B cell (primary cell): ENCODE measurements at places on chromosomes 3 and 15. TPM values are rescaled to one million over a fixed set of nuclear protein-coding genes. Genes with fewer than 3 reads are reported as not detected.
A peak's percentile ranks its signal among the peaks of the same experiment; 100 is the strongest.

- no peak overlapping the region for H3K27ac ChIP-seq
- DNase-seq, result peak; percentile 67
- no peaks in the 10 kb centered on the region for H3K36me3 ChIP-seq
- H3K4me1 ChIP-seq, result peaks cover 51% of the 10 kb centered on the region
- H3K27me3 ChIP-seq, result no peaks in the 10 kb centered on the region
These were observed 143.0 kb downstream of the LPP start for GRCh38 chr3:188296761-188297612.

- no peak overlapping the region for H3K27ac ChIP-seq
- H3K27me3 ChIP-seq, result no peaks in the 10 kb centered on the region
- no peaks in the 10 kb centered on the region for H3K36me3 ChIP-seq
These were observed 344.6 kb upstream of the DCBLD2 start for GRCh38 chr3:99246010-99246654.

Gene BTLA
- total RNA-seq, result 91.6 and 101 TPM in 2 replicates

Gene ITIH1
- total RNA-seq, result 0.53 TPM in 1 of 2 replicates, not detected in the other

DNA sequence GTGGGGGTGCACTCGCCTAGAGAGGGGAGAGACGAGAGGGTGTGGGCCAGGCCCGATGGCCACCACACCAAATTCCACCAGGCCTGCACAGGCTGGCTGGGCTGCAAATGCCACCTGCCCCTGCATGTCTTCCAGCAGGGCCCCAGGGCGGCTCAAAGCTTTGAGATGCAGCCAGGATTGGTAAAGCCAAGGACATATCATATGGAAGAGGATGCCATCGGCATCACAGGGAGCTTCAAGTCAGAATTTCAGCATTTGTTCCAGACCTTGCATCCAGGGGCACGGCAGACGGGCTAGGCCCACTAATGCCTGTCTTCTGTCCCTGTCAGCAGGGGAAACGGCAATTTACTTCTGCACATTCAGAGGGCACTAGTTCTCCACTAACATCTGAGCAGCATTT is 97.8 kb downstream of the NUP210 start:
- no peaks in the 10 kb centered on the region for H3K36me3 ChIP-seq
- peaks cover 8% of the 10 kb centered on the region for H3K4me1 ChIP-seq
- no peaks in the 10 kb centered on the region for H3K27me3 ChIP-seq
- H3K27ac ChIP-seq, result no peak overlapping the region

DNA sequence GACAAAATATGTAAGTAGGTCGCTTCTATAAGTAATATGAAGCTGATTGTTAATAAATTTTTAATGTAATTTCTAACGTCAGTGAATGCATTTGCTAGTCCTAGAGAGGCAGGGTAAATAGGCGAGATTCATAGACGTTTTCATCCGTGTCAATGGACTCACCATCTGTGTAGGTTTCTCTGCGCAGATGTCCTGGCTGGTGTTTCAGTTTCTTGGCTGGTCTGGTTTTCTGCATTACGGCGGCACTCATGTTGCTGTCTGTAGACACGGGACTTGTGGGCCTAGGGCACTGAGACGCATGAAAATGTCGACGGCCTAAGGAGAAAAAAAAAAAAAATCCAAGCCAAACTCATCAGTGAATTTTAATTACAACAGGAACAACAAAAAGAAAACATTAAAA is 1153.3 kb downstream of the ROBO1 start:
- H3K27ac ChIP-seq, result no peak overlapping the region
- DNase-seq, result no peak
- H3K4me1 ChIP-seq, result no peaks in the 10 kb centered on the region
- no peak overlapping the region for H3K4me3 ChIP-seq
- H3K36me3 ChIP-seq, result no peaks in the 10 kb centered on the region

DNA sequence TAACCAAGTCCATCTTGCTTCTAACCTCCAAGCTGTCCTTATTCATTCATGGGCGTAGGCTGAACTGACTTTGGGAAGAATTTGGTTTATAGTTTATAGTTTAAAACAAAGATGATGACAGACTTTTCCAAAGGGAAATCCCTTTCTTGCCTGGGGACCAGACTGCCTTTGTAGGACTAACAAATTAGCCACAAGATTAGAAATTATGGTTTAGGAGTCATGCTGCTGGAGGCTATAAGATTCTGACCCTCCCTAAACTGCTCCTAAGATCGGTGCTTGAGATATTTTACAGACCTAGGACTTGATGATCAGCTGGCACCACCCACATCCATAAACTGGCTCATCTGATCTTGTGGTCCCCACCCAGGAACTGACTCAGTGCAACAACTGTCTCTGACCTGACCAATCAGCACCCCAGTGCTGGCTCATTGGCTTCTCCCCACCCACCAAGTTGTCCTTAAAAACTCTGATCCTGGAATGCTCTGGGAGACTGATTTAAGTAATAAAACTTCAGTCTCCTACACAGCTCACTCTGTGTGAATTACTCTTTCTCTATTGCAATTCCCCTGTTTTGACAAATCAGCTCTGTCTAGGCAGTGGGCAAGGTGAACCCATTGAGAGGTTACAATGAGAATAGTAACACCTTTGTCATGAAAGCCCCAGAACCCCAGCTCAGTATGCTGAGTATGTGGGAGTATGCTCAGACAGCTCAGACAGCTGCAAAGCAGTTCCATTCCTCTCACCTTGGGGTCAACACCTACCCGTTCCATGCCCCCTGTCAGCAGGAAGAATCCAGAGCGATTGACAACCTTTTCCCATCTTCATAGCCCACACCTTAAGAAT is 51.6 kb upstream of the C15orf39 start:
- no peak for DNase-seq
- H3K4me3 ChIP-seq, result no peak overlapping the region
- peaks cover 9% of the 10 kb centered on the region for H3K4me1 ChIP-seq
